ENCODE measurements at places on chromosomes 6 and 20.
A peak's percentile ranks its signal among the peaks of the same experiment; 100 is the strongest.

DNA sequence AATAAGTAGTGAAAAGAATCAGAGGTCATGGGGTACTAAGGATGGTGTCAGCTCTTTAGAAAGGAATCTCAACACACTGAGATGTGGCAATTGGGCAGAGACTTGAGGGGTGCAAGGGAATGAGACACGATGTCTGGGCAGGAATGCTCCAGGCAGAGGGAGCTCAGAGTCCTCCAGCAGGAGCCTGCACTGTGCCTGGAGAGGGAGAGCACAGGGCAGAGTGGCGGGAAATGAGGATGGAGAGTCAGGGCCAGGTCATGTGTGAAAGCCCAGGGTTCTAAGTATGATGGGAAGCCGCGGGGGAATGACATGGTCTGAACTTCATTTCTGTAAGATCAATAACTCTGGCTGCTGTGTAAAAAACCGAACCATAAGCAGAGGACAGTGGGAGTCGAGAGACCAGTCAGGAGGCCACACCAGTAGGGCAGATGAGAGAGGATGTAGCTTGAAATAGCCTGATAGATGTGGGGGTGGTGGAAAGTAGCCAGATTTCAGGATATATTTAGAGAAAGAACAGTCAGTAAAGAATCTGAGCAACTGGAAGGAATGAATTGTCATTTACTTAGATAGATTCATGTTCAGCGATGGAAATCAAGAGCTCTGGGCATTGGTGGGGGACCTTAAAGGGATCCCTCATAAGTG lies 133.4 kb upstream of the DTNBP1 start:
- DNase-seq, result no peak

- DNase-seq, result no peak
Measured at GRCh38 chr6:31227143-31227542, 44.7 kb downstream of the HLA-C start.

- no peak for DNase-seq
Measured at GRCh38 chr6:25875926-25876602, 2.0 kb upstream of the SLC17A3 start.

DNA sequence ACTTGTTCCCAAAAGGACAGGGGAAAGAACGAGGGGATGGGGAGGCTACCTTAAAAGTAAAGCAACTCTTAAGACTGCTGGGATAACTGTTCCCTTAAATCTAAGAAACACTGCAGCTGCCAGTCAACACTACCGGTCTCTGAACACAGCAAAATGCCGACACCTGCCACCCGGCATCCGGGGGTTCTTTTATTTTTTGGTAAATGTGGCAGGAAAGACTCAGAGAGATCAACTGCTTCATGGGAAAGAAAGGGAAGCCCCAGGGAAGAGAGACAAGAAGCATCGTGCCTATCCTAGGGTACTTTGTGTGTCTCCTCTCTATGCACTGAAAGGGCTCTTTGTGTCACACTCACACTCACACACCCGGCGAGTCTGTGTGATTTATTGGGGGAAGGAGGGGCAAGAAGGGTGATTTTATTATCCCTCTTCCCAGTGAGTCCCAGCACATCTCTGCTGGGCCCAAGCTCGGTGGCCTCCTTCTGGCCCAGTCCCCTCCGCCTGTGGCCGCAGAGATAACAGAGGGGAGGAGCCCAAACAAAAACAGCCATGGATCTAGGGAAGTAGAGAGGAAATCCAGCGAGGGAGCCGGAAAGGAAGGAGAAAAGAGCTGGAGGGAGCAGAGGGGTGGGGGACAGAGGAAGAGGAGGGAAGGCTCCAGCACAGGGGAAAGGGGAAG lies 1.4 kb downstream of the FYN start:
- DNase-seq, result no peak

GRCh38 chr20:13875265-13875811 lies 90.5 kb downstream of the NDUFAF5 start:
- DNase-seq, result no peak

DNA sequence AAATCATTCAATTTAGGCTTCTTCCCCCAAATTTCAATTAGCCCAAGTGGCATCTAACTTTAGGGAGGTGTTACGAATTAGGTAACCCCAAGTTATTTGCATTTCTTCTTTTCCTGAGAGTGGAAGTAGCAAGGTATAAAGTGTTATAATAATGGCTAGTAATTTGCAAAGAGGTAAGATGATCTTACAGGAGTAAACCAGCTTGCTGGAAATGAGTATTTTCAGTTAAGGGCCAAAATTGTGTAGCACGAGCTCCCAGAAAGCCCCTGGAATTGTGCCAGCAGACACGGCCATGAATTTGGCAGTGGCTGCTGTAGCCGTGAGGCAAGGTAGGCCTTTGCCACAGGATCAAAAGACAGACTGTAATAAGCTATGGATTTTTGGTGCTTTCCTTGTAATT lies 38.0 kb downstream of the CITED2 start:
- DNase-seq, result no peak

GRCh38 chr6:157126183-157127098 lies 196.9 kb downstream of the TMEM242 start:
- DNase-seq, result no peak

GRCh38 chr20:25148181-25148981 lies 47.1 kb upstream of the ENTPD6 start:
- DNase-seq, result peak; percentile 21

DNA sequence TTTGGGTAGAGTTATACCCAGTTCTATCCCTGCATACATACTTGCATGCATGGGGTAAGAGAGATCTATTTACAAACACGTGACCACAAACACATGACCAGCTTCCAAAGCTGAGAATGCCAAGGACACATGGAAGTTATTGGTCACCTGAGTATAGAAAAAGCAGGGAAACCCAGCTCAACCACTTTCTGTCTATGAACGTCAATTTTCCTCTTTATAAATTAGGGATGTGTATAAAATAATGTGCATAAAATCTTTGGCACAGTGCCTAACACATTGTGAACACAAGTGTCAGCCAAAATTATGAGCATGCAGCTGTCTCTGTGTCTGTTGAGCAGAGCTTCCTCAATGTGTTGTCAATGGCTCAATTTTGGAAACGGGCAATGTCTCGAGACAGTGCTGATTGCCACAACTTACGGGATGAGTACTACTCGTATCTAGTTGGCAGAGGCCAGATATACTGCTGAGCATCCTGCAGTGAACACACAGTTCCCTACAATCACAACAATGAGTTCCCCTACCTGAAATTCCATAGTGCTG lies 44.9 kb downstream of the TPD52L1 start:
- DNase-seq, result no peak

- no peak for DNase-seq
Measured at GRCh38 chr6:85065831-85066230, 301.4 kb upstream of the TBX18 start.

DNA sequence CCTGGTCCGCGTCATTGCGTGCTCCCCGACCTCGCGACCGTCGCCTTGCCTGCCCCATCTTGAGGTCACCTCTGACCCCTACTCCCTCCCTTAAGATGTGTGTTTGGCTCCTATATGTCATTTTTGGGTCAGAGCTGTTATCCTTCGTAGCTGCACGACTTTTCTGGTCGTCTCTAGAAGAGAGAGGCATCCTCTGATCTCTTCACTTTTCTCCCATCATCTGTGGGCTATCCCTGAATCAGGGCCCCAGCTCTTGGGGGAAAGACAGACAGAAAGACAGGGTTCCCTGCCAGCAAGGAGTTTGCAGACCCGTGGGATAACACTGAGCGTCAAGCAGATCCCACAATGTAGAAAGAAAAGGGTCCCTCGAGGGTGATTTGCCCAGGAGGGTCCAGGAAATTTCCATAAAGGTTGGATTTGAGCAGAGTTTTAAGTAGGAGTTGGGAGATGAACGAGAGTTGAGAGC lies 555 bp downstream of the FAM120B start:
- DNase-seq, result no peak

GRCh38 chr20:15317546-15318232 lies 980.3 kb upstream of the FLRT3 start:
- DNase-seq, result no peak

GRCh38 chr6:131290955-131291354 lies 155.7 kb downstream of the AKAP7 start:
- no peak for DNase-seq

GRCh38 chr20:34522969-34523871 lies 7.0 kb downstream of the DYNLRB1 start:
- DNase-seq, result no peak

- no peak for DNase-seq
Measured at GRCh38 chr6:50112981-50113857, 63.5 kb upstream of the DEFB112 start.

DNA sequence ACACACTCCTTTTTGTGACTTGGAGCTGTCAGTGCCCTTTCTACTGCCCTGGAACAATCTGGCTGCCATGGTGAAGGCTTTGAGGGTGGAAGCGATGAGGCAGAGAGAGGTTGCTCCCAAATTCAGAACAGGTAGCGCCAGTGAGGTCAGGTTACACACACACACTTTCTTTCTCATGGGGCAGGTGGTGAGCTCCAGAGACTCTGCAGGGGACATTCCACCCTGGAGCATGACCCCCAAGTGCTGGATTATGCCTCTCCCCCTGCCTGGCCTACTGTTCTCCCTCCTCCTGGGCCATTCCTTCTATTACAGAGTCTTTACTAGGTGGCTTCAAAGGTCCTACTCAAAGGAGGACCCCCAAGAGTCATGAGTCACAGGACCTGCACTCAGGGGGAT lies 98.0 kb downstream of the EYA2 start:
- DNase-seq, result no peak

- no peak for DNase-seq
Measured at GRCh38 chr6:136359851-136360250, 70.2 kb upstream of the BCLAF1 start.

DNA sequence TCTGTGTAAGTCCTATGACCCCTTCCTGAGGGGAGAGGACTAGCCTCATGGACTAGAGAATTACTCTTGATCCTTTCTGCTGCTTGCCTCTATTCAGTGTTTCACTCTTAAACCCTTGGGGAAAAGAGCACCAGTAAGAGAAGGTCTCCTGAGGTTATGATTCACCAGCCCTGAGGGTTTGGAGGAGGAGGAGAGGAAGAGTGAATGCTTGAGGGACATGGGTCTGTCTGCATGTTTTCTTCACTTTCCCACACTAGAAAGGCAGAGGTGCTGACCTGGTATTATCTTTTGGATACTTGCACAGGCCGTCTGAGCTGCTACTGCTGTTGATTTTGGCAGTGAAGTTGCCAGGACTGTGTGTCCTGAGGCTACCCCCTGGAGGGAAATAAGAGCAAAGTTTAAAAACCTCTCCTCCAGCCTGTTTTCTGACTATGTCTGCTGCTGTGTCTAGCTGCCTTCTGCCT lies 78.3 kb downstream of the CD109 start:
- DNase-seq, result no peak

All from stimulated activated CD8-positive, alpha-beta memory T cell treated with anti-CD3 and anti-CD28 coated beads, Interleukin-7, amount 100 ng/mL, for 24 hours (primary cell).